ENCODE measurements at places on chromosomes 16 and 17. TPM values are rescaled to one million over a fixed set of nuclear protein-coding genes. Genes with fewer than 3 reads are reported as not detected.

Gene NHLRC4
- total RNA-seq = 0.35 TPM

Gene KRTAP1-1
- not detected for total RNA-seq

Gene RND2
- 0.56 TPM for total RNA-seq

Gene USP10
- total RNA-seq = 88.2 TPM

Gene AATK
- total RNA-seq = 9.1 TPM

Gene PDILT
- not detected for total RNA-seq

Gene SOX8
- 0.20 TPM for total RNA-seq

Gene ABCA10
- total RNA-seq = 2.3 TPM

Measured in colonic mucosa (tissue), 4 donors.